ENCODE measurements at places on chromosomes 1 and 21.
A peak's percentile ranks its signal among the peaks of the same experiment; 100 is the strongest.

DNA sequence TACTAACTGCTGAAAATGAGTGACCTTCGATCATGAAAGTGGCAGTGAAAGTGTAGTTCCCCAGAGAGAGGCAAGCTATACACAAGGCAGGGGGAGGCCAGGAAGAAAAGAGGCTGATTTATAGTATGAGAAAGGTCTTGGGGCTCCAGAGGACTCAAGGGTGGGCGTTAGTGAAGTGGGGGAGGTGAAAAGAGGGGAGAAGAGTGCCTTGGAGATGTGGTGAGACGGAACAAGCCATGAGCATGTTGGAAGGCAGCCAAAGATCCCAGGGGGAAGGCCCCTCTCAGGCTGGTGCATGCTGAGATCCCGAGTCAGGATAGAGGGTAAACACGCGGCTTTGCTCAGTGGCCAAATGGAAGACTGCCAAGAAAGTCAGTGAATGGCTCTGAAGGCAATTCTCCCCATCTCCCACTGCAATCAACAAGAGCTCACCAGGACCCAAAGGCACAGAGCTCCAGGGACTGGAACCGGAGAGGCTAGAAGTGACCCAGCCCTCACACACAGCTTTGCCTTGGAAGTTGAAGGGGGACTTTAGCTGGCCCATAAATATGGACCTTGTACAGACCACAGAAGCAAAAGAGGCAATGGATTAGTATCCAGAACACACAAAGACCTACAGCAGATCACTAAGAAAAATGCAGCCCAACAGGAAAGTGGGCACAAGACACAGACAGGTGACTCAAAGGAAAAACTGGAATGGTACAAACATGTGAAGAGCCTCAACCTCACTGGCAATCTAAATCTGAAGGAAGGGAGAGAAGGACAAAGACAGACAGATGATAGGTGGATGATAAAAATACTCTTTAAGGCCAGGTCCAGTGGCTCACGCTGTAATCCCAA, 49.6 kb downstream of the HSF2BP start:
- peak; percentile 93 for DNase-seq

GRCh38 chr1:168301664-168302320, 21.1 kb downstream of the TBX19 start:
- DNase-seq, result no peak

DNA sequence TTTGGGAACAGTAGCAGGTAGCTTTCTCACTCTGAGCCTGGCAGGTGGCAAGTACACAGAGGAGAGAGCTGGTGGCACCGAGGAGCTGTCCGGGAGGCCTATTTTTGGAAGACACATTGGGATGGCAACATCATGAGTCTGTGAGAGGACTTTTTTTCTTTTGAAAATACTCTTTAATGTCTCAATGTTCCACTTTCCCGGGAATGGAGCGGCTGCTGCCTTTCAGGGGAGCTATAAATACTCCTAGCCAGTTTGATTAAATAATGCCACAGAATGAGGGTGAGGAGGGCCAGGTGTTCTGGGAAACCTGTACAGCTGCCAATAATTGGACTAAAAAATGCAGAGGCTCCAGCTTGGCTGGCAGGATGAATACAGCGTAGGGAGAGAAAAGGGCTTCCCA, 93.3 kb upstream of the COG2 start:
- peak; percentile 75 for DNase-seq

- DNase-seq, result no peak
Observed at GRCh38 chr1:17597651-17598050, 58.2 kb downstream of the ARHGEF10L start.

GRCh38 chr1:65289449-65289848, 19.9 kb upstream of the DNAJC6 start:
- DNase-seq, result no peak

GRCh38 chr1:211017075-211017718, 116.8 kb downstream of the KCNH1 start:
- DNase-seq, result no peak

DNA sequence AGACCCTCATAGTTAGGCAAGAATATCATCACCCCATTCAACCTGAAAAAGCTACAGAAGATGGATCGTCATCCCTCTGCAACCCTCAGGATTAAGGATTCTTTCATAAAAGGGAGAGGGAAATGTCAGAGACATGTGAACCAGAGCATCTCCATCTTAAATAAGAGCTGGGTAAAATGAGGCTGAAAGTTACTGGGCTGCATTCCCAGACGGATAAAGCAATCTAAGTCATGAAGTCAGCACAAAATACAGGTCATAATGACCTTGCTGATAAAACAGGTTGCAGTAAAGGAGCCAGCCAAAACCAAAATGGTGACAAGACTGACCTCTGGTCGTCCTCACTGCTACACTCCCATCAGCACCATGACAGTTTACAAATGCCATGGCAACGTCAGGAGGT, 22.6 kb downstream of the PRDX6 start:
- DNase-seq, result no peak

DNA sequence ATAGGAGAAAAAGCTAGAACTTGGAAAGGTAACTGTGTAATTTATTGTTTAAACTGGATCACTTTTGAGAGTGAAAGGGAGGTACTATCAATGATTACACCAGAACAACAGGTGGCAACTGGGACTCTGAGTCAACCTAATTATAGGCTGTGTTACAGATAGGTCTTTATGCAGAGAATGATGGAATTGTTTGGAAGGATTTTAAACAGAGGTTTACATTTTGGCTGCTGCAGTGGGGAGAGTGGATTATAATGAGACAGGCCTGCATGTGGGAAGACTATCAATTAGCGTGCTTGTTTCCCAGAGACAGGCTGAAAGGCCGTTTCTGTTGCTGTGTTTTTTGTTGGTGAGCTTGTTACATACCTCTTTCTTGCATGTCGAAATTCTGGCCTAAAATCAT, 432.9 kb downstream of the PLA2G4A start:
- no peak for DNase-seq

DNA sequence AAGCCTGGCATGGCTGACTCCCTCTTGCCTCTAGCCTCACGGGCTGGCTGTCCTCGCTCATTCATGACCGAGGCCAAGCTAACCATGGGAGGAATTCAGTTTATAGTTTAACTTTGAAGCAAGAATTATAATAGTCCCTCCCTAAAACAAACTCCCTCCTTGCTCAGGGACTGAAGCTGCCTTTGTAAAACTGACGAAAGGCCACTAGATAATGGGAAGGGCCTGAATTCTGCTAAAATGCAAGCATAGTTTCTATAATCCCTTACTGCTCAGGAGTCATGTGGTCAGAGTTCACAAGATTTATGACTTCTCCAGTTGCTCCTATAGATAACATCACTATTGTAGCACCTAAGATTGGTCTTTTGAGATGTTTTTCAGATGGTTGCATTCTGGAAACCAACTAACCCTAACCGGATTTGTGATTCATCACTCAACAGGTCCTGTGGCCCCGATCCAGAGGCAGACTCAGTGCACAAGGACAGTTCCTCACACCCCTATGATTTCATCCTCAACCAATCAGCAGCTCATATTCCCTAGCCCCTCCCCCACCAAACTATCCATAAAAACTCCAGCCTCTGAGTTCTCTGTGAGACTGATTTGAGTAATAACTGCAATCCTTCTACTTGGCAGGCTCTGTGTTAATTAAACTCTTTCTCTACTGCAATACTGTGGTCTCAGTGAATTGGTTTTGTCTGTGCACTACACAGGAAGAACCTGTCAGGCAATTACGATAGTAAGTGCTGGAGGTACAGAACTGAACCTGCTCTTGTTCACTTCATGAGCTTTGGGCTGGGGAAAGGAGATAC, 26.4 kb downstream of the HHIPL2 start:
- no peak for DNase-seq

DNA sequence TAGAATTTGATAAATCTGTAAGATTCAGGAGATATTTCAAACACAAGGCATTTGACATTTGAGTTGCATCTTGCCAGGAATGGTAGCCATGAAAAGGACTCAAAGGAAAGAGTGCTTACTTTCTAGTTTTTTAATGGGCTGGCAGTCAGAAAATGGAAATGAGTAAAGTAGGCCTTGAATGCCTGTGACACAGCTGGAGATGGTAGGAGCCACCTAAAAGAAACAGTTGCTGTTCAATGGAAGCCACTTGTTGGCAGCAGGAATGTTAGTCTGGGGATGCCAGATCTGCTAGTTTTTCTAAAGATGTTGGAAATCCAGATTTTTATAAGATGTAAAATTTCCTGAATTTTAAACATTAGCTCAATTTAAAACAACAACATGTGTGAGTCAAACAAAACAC, 43.6 kb downstream of the CACHD1 start:
- DNase-seq, result no peak

DNA sequence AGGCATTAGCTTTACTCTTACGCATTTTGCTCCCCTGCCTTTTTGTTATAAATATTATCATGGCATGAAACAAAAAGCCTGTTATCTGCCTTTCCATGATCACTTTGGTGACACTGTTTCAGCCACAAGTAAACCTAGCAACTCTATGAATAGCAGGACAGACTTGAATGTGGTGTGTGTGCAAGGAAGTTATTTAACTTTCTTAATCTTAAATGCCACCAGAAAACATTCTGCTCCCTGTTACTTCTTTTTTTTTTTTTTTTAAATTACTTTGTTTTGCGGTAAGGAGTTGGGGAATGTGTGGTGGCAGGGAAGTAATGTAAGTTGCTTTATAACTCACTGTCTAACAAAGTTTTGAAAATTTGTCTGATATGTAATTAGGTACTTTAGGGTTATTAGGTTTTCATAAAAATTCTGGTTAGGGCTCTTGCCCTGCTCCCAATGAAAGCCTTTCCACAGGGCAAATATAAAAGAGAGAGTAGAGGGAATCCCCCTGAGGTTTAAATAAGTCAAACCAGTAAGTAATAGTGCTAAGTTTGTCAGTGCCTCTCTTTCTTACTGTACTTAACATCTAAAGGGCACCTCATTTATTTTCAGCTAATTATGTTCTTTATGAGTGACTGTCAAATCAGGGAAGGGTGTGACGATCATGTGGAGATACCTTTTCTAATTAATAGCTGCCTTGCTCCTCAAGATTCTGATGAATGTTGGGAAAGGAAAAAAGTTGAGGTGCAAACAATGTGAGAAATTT, 39.5 kb downstream of the RASAL2 start:
- DNase-seq, result no peak

DNA sequence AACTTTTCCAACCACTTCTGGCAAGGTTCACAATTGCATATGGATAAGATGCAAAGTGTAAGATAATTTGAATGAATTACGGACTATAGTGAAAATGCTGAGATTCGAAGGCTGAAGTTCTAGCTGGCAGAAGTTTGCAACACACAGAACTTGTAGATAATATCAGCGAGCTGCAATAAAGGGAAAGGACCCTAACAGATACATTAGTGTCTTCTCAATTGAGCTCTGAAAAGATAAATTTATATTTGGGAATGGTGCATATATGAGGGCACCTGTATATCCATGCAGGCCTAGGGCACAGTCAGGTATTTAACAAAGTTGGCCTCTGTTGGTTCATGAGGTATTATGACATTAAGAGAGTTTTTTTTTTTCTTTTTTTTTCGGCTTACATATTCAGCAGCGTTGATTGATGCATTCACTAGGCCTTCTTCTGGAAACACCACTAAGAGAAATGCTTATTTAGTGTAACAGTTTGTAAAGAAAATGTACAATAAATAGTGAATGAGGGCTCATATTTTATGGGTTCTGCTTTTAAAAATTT, 2.2 kb downstream of the NFIA start:
- DNase-seq, result peak; percentile 80

GRCh38 chr1:211548321-211549091, 30.5 kb downstream of the SLC30A1 start:
- DNase-seq, result no peak

- no peak for DNase-seq
Observed at GRCh38 chr1:116934586-116935207, 25.0 kb downstream of the PTGFRN start.

DNA sequence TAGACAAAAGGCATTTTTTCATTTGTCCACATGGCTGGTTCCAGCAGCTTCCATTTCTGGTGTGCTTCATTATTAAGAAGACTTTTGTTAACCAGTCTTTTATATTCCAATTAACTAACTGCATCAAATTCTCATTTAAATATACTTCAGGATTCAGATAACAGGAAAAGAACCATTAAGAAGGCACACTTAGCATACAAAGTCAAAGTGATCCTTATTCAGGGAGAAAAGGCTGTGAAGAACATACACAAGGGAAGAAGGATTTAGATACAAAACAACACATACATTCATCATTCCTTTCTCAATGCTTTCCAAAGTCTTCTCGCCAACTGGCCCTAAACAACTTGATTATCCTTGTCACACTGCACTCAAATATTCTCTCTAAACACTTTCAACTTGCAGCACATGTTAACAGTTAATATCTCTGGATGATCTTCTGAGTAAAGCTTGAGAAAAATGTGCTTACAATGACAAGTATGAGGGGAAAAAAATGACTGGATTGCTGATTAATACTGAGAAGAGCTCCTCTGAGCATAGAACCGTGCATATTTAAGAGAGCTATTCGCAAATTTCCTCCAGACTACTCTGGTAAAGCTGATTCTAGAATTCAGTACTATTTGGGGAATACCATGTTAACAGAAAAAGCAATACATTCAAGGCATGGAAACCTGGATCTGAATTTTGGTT, 225.2 kb upstream of the TNR start:
- DNase-seq, result no peak

DNA sequence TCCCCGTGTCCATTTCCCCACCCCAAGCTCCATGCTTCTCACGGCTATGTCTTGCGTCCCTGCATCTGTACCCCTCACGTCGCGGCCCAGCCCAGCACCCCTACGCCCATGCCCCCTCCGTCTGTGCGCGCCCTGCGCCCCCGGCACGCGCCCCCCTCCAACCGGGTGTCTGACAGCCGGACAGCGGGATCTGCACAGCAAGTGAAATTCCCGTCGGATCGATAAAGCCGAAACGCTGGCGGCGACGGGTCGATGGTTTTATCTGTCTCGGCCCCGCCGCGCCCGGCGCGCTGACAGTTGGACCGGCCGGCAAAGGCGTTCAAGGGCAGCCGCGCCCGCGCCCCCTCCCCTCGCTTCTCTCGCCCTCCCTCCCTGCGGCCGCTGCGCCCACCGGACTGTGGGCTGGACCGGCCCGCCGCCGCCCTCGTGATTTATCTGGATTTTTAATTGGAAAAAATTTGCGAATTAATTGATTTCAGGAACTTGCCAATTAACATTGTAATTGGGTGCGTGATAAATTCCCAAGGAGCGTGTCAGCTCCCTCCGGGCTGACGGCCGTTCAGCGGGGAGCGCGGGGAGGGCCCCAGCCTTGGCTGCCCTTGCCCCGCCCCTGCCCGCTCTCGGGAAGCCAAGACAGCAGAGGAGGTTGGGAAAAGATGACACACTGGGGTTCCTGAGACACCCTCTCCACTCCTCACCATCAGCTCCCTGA, 57.1 kb downstream of the TMEM53 start:
- no peak for DNase-seq

GRCh38 chr1:110674337-110675059, at the start of gene KCNA3:
Gene KCNA3 (minus strand): TSS chr1:110674940. CDS start chr1:110674809, 131 bp downstream.
- no peak for DNase-seq

Data from NCI-H2029 treated with DMSO at 0.1 percent for 48 hours (cell line).